ENCODE measurements at places on chromosomes 6 and 20. TPM values are rescaled to one million over a fixed set of nuclear protein-coding genes. Genes with fewer than 3 reads are reported as not detected.
A peak's percentile ranks its signal among the peaks of the same experiment; 100 is the strongest.

DNA sequence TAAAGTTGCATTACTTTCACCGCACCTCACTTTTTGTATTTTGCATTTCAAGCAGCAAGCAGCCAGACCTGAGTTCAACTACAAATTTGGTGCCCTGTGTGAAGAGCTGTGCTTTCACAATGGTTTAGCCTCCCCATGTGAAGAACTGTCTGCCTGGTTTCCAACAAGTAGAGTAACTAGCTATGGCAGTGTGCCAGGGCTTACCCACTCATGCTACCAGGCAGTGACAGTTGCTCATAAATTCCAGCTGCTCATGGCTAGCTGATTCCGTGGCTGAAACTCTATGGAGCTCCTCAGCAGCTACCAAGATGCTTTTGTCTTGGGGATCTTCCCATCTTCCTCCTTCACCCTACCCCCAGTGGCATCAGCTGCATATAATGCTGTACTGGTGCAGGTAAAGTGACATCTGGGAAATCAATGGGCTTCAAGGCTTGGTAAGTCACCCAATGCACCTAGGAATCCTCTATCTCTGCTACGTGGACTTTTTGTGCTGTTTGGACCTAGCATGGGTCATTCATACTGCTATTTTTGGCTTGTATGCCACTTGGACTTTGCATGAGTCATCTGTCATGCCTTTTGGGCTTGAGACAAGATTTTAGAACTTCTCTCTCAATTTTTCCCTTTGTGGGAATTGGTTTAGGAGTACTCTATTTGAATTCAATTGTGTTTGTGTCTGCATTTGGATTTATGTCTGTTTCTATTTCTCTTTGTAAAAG lies 176.5 kb upstream of the GJE1 start:
- no peak overlapping the region for H3K4me3 ChIP-seq
- H3K36me3 ChIP-seq = no peaks in the 10 kb centered on the region
- H3K27ac ChIP-seq = no peak overlapping the region
- no peaks in the 10 kb centered on the region for H3K27me3 ChIP-seq
- H3K4me1 ChIP-seq = no peaks in the 10 kb centered on the region

RAB32 gene
- 46.6 TPM for total RNA-seq

UNC93A gene
- not detected for total RNA-seq

TOX2 gene
- 35.3 TPM for total RNA-seq

AGER gene
- 4.6 TPM for total RNA-seq

HMGN4 gene
- total RNA-seq = 117 TPM

KHDRBS2 gene
- 0.32 TPM for total RNA-seq

- H3K27me3 ChIP-seq = no peaks in the 10 kb centered on the region
- H3K27ac ChIP-seq = no peak overlapping the region
- no peaks in the 10 kb centered on the region for H3K4me1 ChIP-seq
- H3K4me3 ChIP-seq = no peak overlapping the region
- DNase-seq = no peak
These were observed 267.6 kb upstream of the SGK1 start for GRCh38 chr6:134585517-134585873.

DNA sequence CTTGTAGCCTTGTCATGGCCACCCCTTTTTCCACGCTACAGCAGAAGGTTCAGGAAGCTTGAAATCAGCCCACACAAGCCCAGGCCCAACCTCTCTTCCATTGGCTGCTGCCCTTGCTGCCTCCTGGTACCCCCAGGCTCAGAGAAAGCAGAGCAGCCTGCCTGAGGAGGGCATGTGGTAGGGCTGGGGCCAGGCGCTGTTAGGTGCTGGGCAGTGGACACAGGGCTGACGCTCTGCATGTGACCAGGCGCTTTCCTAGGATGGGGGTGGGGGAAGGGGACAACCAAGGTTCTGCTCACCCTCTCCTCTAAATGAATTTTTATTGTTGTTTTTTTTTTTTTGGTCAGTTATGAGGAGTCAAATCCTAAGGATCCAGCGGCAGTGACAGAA lies 36.3 kb upstream of the ID1 start:
- peaks cover 10% of the 10 kb centered on the region for H3K36me3 ChIP-seq
- peak overlapping the region; percentile 91 for H3K27ac ChIP-seq
- H3K27me3 ChIP-seq = no peaks in the 10 kb centered on the region
- no peak for DNase-seq

GRCh38 chr6:63644668-63645326 lies 9.2 kb downstream of the PHF3 start:
- no peak for DNase-seq
- no peak overlapping the region for H3K4me3 ChIP-seq
- no peak overlapping the region for H3K27ac ChIP-seq

DNA sequence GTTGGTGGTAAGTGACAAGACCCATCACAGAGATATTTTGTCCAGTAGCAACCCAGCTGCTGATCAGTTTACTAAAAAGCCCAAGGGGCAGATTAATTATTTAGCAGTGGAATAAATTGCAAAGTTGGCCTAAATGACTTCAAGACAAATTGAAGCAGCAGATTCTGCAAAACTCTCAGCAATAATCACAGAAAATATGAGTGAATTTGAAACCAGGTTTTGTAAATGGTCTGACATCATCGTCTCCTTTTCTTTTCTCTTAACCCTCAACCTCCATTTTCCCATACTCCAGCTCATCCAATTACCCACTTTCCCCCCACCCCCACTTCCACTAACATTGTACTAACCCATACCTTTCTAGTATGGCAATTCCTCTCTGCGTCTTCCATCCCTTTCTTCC lies 11.3 kb upstream of the PTPRK start:
- H3K4me1 ChIP-seq = no peaks in the 10 kb centered on the region
- no peak overlapping the region for H3K4me3 ChIP-seq
- H3K36me3 ChIP-seq = no peaks in the 10 kb centered on the region
- no peak for DNase-seq
- no peak overlapping the region for H3K27ac ChIP-seq

EYA4 gene
- total RNA-seq = 2.1 TPM

- peak; percentile 94 for DNase-seq
- peaks cover 5% of the 10 kb centered on the region for H3K36me3 ChIP-seq
- H3K27ac ChIP-seq = peak overlapping the region; percentile 90
- H3K4me1 ChIP-seq = peaks cover 33% of the 10 kb centered on the region
These were observed 18.1 kb upstream of the CEBPB start for GRCh38 chr20:50172347-50173013.

DNA sequence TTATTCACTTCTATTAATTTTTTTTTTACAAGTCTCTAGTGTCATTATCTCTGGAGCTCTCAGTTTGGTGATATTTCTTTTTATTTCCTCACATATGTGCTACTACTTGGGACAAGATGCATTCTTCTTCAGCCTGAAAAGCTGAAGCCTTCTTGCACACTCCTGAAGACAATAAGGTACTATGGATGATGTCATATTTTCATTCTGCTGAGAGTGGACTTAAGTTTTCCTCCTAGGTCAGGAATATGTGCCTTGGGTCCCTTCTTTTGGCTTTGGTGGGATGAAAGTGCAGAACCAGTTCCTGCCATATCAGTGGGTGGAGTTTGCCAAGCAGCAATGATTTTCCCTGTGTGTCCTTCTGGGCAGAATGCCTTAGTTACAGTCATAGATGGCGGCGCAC lies 188.7 kb upstream of the EYA4 start:
- no peak for DNase-seq
- H3K27ac ChIP-seq = no peak overlapping the region
- H3K4me3 ChIP-seq = no peak overlapping the region
- H3K4me1 ChIP-seq = no peaks in the 10 kb centered on the region
- no peaks in the 10 kb centered on the region for H3K27me3 ChIP-seq
- no peaks in the 10 kb centered on the region for H3K36me3 ChIP-seq

TCP11 gene
- total RNA-seq = not detected

- H3K4me1 ChIP-seq = no peaks in the 10 kb centered on the region
- H3K4me3 ChIP-seq = no peak overlapping the region
- no peak overlapping the region for H3K27ac ChIP-seq
These were observed 22.2 kb upstream of the ADGRG6 start for GRCh38 chr6:142279350-142280180.

- H3K4me1 ChIP-seq = no peaks in the 10 kb centered on the region
- DNase-seq = no peak
- H3K27ac ChIP-seq = no peak overlapping the region
- H3K36me3 ChIP-seq = no peaks in the 10 kb centered on the region
These were observed 7.2 kb downstream of the HLA-G start for GRCh38 chr6:29834564-29835436.

GRCh38 chr6:7879579-7879978 lies 31.0 kb downstream of the TXNDC5 start:
- DNase-seq = no peak
- H3K27me3 ChIP-seq = no peaks in the 10 kb centered on the region
- no peak overlapping the region for H3K27ac ChIP-seq
- H3K4me1 ChIP-seq = no peaks in the 10 kb centered on the region

FERMT1 gene
- total RNA-seq = 0.42 TPM

- no peaks in the 10 kb centered on the region for H3K36me3 ChIP-seq
- H3K4me1 ChIP-seq = peaks cover 22% of the 10 kb centered on the region
- no peak for DNase-seq
These were observed 10.7 kb downstream of the HMGN3 start for GRCh38 chr6:79223611-79224404.

SCRT2 gene
- not detected for total RNA-seq

PNLDC1 gene
- not detected for total RNA-seq

Data from esophagus muscularis mucosa (tissue), 4 donors.